Heart left ventricle (tissue), 16 donors: ENCODE measurements at places on chromosomes 5 and 9.

DNA sequence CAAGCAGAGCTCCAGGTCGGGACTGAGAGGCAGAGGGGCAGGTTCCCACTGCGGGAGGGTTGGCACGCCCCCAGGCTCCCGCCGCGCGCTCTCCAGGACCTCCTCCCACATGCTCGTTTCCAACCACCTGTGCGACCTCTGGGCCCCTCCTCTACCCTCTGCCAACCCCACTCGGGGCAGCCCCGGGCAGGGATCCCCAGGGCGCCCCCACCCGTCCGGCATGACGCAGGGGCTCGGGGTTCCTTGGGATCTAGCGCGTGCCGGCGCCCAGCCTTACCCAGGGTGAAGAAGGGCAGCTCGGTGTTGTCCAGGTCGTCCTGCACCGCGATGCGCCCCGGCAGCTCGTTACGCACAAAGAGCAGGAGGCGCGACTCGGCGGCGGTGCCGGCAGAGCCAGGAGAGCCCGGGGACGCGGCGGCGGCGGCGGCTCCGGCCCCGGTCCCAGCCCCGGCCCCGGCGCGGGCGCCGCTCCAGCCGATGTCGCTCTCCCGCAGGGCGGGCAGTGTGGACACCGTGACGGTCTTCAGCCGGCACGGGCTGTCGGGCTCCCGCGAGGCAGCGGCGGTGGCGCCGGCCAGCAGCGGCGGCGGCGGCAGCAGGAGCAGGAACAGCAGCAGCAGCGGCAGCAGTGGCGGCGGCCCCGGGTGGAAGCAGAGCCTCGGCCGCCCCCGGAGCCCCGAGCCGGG, 494 bp downstream of the ASTN2 start:
- no peaks in the 10 kb centered on the region for H3K4me1 ChIP-seq
- peak overlapping the region; percentile 56 for H3K4me3 ChIP-seq
- peaks cover 78% of the 10 kb centered on the region for H3K27me3 ChIP-seq
- peak; percentile 29 for DNase-seq
- no peaks in the 10 kb centered on the region for H3K36me3 ChIP-seq

- H3K4me3 ChIP-seq = no peak overlapping the region
- no peaks in the 10 kb centered on the region for H3K27me3 ChIP-seq
- peak overlapping the region; percentile 61 for H3K27ac ChIP-seq
- peaks cover 44% of the 10 kb centered on the region for H3K4me1 ChIP-seq
- DNase-seq = peak; percentile 47
- H3K36me3 ChIP-seq = no peaks in the 10 kb centered on the region
Observed at GRCh38 chr5:14204785-14205321, 61.7 kb downstream of the TRIO start.

- peaks cover 6% of the 10 kb centered on the region for H3K4me1 ChIP-seq
- H3K36me3 ChIP-seq = no peaks in the 10 kb centered on the region
- no peak overlapping the region for H3K4me3 ChIP-seq
- H3K27ac ChIP-seq = no peak overlapping the region
- H3K27me3 ChIP-seq = no peaks in the 10 kb centered on the region
- DNase-seq = no peak
Observed at GRCh38 chr9:112020680-112021596, 124.3 kb downstream of the UGCG start.

DNA sequence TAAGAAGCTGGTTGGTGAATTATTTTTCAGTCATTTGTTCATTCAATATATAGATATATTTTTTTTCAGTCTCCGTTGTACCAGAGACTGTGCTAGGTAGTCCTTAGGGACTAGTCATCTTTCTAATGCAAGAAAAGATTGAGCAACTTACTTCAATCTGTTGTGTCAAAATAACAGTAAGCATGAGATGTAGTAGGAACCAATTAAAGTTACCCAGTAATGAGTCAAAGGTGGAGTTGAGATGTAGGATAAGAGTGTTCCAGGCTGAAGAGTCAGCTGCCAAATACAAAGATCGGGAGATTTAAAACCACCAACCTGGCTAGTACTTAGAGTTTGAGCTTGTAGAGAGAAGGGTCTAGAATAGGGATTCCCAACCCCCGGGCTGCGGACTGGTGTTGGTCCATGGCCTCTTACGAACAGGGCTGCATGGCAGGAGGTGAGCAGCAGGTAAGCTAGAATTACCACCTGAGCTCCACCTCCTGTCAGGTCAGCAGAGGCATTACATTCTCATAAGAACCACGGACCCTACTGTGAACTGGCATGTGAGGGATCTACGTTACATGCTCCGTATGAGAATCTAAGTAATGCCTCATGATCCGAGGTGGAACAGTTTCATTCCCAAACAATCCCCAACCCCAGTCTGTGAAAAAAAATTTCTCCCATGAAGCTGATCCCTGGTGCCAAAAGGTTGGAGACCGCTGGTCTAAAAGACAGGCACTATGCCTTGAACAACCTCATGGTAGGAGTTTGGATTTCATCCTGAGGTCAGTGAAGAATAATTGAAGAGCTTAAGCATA, 1241.5 kb upstream of the WWC1 start:
- H3K4me3 ChIP-seq = no peak overlapping the region
- H3K4me1 ChIP-seq = no peaks in the 10 kb centered on the region
- H3K27ac ChIP-seq = no peak overlapping the region

DNA sequence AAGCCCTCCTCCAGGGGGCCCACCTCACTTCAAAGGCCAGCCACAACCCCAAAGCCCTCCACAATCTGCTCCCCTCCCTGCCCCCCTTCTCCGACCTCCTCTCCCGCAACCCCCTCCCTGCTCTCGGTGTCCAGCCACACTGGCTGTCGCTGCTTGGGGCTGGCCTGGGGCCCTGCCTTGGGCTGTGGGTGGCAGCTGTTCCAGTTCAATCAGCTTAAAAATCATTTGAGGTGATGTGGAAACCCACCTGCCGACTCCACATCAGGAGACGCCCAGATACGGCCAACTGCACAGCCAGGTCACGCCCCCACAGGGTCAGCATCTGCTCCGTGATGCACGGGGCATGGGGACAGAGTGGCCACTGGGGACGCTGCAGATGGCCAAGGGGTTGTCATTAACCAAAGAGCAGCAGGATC, 107.0 kb upstream of the MVB12B start:
- no peak overlapping the region for H3K27ac ChIP-seq
- H3K27me3 ChIP-seq = peaks cover 25% of the 10 kb centered on the region
- no peak overlapping the region for H3K4me3 ChIP-seq
- H3K36me3 ChIP-seq = no peaks in the 10 kb centered on the region
